ENCODE measurements at places on chromosomes 4 and X.

DNA sequence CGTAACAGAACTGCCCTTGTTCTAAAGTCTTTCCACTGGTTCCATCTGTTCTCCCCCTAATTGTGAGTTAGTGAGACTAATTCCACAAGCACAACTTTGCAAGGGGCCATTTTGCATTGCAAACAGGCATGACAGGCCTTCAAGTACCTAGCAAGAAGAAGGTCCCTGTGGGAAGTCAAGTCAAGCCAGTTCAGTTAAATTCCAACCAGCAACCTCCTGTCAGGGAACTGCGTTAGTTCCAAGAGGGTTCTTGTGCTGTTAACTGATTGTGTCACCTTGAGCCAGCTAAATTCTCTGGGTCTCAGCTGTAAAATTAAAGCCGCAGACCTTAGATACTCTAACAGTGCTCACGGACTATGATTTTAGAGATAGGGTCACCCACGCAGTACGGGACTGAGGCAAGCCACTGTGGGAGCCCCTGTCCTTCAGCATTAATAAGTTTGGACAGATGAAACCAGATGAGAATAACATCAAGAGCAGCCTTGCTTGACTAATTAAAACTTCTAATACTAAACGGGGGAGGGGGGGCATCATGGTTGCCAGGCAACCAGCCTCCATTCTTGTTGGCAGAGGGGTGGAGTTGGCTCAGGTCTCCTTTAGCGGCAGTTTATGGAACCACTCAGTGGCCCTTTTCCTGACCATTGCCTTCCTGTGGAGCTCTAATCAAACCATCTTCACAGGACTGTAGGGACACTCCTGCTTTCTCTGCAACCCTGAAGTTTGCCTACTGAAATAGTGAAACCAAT is 24.1 kb upstream of the TMEM150C start:
- DNase-seq, result no peak

DNA sequence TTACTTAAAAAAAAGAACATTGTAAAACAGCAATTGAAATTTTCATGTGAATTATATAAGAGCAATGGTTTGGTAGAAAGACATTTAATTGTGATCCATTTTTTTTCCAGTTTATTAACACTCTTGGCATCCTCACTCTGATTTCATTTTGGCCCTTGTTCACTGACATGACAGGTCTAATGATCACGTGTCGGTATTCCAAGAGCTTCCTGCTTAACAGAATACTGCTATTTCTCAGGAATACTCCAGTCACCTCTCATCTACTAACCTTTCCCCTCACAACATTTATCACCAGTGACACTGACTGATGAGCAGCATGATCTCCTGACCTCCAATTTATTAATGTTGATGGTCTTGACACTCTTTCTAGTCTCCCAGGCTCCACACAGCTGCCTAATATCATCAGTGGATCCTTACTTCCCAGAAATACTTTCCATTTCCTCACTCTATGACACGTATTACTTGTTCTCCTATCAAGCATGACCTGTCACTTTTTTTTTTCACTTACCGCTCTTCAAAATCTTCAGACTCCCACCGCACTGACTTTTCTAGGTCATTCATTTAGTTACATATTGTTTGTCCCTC is 847.8 kb upstream of the SLIT2 start:
- no peak for DNase-seq

DNA sequence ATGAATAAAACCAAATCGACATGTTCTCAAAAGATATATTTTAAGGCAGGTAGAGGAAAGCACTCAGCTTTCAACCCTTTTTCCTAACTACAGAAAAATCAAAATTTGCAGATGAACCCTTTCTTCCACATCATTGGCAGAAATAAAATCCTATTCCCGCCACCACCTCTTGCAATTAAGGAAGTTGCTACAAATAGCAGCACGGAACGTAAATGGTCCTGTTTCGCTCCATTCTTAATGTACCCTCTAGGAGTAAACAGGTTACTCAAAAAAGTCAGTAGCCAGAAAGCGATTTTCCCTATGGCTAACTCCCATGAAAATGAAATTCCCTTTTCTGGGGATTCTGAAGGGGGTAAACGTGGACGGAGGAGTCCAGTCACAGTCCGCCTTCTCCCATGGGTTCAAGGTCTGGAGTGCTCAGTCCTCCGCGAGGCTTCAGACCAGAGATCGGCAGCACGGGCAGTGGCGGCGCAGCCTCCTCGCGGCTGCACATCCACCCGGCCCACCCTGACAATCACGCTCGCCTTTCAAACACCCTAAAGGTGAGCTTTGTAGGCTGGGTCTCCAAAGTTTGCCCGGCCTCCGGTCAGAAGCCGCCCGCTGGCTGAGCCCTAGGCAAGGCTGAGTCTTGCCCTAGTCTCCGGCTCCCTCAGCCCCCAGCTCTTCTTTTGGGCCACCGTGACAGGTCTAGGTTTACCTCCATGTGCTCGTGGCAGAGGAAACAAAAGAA is 1.8 kb downstream of the ATP11C start:
- DNase-seq, result no peak

DNA sequence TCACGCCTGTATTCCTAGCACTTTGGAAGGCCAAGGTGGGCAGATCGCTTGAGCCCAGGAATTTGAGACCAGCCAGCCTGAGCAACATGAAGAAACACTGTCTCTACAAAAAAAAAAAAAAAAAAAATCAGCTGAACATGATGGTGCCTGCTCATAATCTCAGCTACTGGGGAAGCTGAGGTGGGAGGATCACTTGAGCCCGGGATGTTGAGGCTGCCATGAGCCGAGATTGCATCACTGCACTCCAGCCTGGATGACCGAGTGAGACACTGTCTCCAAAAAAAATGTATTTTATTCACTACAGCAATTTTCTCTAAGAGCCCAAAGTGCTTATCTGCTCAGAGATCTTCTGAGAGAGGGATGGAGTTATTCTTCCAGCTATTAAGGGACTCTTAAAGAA is 215.8 kb upstream of the PPP3CA start:
- DNase-seq, result no peak

- no peak for DNase-seq
Observed at GRCh38 chrX:13770013-13770535, 35.5 kb downstream of the OFD1 start.

DNA sequence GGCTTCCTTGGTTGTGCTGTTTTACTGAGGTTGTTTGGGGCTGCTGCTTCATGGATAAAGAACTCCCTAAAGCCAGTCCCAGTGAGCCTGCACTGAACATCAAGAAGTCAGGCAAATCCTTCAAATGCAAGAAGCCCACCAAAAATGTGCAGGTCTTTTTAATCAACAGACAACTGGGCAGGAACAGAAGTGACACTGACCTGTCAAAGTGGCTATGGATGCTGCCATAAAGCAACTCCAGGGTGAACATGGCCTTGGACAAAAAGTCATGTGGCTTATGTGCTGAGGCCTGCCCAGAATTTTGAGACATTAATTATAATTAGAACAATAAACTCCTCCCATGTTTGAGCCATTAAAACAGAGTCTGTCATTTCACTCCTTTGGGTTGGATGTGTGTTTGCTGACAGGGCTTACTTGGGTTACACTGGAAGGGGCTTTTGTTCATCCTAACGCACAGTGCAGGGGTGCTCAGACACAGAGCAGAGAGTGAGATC is at the start of gene ETDC:
ETDC (plus strand) TSS at position 51 of the 494 bp plus-strand sequence; CDS start at position 51, 0 bp downstream.
- DNase-seq, result no peak

DNA sequence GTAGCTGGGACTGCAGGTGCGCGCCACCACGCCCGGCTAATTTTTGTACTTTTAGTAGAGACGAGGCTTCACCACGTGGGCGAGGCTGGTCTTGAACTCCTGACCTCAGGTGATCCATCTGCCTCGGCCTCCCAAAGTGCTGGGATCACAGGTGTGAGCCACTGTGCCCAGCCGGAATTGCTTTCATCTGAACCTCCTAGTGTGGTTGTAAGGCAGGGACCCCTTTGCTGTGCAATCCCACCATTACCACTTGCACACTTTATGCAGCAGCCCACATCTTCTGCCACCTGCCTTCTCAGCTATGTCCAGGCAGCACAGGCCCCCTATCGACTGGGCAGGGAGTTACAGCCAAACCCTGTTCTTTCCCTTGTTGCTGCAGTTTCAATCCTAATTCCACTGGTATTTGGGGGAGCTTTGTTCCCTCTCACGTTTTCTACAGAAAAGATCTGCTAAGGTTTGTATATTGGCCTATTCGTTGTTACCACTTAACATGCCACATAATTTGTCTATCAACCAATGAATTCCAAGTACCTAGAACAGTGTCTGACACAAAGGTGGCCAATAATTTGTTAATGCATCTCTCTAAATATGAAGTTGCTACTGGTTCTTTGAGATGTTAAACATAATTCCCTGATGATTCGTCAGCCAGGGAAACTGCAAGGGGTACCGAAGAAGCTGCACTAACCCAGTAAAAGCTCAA is 6.5 kb downstream of the RPL39 start:
- DNase-seq, result no peak

GRCh38 chrX:49137492-49137891 is 14.0 kb upstream of the GPKOW start:
- DNase-seq, result no peak

GRCh38 chr4:169229571-169230028 is 41.2 kb downstream of the SH3RF1 start:
- no peak for DNase-seq

- DNase-seq, result no peak
Observed at GRCh38 chr4:15914736-15915135, 23.8 kb downstream of the FGFBP1 start.

- DNase-seq, result no peak
Observed at GRCh38 chr4:174444390-174444789, 77.9 kb downstream of the HPGD start.

GRCh38 chrX:54413753-54414152 is 26.5 kb upstream of the TSR2 start:
- no peak for DNase-seq

GRCh38 chrX:148728901-148729300 is 228.5 kb downstream of the AFF2 start:
- DNase-seq, result no peak

DNA sequence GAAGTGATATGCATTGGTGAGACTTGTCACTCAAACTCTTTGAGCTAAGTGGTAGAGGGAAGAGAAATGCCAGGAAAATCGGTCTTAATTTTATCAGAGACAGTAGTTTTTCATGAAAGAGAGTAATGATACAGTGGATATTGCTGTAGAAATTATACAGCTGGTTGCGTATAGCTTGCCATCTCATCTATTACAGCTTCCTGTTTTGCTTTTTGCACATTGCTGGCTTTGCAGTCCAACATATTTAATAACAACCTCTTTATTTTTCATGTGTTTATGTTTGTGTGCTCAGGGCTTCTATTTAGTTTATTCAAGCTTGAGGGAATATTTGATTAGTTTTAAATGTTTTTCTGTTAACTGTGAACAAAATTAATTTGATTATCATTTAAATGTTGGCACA is 11.5 kb downstream of the SMAD1 start:
- no peak for DNase-seq

- DNase-seq, result no peak
Observed at GRCh38 chrX:38960137-38960536, 158.9 kb downstream of the MID1IP1 start.

GRCh38 chr4:108165586-108165985 is 3.1 kb downstream of the LEF1 start:
- no peak for DNase-seq

DNA sequence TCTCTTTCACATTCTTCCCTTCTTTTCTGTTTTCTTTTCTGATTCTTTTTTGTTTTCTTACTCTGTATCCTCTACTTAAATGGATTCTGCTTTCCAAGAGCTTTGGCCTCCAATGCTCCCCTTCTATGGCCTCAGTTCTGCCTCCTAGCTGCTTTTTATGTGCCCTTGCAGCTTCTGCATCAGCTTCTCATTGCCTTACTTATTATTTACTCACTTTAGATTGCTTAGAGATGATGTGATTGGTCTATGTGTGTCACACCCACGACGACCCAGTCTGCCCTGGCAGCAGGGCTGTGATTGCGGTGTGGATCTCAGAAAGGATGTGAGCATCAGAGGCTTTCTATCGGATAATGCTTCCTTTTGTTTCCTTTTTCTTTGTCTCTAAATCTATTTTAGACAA is 71.8 kb upstream of the SMARCA5 start:
- DNase-seq, result no peak

DNA sequence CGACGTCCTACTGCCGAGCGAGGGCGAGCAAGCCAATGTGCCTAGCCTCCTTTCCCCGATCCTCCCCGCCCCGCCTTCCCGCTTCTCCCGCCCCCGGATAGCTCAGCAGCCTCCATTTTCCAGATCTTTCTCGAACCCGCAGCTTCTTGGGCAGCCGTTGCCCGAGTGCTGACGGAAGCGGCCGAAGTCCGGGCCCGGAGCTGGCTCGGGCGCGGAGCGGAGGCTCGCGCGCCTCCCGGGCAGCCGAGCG is 172 bp upstream of the HSPA4L start:
- DNase-seq, result peak; percentile 84

DNA sequence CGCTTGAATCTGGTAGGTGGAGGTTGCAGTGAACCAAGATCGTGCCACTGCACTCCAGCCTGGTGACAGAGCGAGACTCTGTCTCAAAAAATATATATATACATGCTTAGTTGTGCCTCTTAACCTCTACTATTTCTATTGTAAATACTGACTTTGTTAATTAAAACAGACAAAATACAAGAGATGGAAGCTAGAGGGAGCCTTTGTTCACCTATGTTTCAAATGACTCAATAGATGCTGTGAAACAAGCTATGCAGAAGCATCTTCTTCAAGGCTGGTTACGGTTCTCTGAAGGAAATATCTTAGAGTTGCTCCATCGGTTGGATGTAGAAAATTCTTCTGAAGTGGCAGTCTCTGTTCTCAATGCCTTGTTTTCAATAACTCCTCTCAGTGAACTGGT is 6.2 kb downstream of the NCAPG start:
- no peak for DNase-seq

DNA sequence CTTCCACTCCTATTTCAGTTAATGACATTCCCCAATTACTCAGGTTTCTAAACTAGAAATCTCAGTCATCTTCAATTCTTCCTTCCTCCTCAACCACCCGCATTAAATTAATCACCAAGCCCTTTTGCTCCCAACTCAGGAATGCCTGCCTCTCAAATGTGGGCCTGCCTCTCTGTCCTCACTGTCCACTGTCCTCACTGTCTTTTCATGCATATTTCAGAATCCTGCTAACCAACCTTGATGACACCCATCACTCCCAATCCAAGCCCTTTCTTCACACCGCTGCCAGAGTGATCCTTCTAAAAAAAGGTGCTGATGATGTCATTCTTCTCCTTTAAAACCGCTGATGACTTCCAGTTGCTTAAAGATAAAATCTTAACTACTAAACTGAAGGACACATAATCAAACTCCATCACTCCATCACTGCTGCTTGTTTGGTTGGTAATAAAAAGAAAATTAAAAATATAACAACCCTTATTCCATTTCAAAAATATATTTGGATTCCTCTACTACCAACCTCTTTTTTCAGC is 5.1 kb upstream of the APBB2 start:
- no peak for DNase-seq

- no peak for DNase-seq
Observed at GRCh38 chr4:2274320-2275043, 12.6 kb upstream of the MXD4 start.

All from anterior cingulate cortex (tissue), 58 donors.